Vagina (tissue), 2 donors: ENCODE measurements at places on chromosomes 12 and 14. TPM values are rescaled to one million over a fixed set of nuclear protein-coding genes. Genes with fewer than 3 reads are reported as not detected.

C12orf54 gene
- not detected for total RNA-seq

SLCO1B1 gene
- total RNA-seq: not detected

RTL1 gene
- not detected for total RNA-seq

MFAP5 gene
- 159 TPM for total RNA-seq

PAPLN gene
- 16.2 TPM for total RNA-seq

DNA sequence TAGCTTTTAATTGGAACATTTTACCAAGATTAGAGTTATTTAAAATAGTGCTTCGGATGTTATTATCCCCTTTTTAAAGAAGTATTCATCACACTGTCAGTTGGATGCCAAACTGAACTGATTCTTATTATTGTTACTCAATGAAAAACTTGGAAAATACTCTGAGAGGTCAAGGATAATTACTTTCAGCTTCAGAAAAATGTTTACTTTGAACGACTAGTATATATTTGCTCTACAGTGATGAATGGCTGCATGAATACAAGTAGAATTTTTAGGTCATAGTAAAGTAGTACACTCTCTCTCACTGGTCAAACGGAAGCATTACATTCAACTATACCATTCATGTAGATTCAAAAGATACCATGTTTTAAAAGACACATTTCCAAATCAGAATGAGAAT, 269.2 kb downstream of the CCDC91 start:
- no peak for DNase-seq
- no peaks in the 10 kb centered on the region for H3K27me3 ChIP-seq
- no peaks in the 10 kb centered on the region for H3K36me3 ChIP-seq
- H3K27ac ChIP-seq: no peak overlapping the region
- no peak overlapping the region for H3K4me3 ChIP-seq

- H3K4me1 ChIP-seq: no peaks in the 10 kb centered on the region
- no peaks in the 10 kb centered on the region for H3K36me3 ChIP-seq
- H3K27me3 ChIP-seq: no peaks in the 10 kb centered on the region
- no peak overlapping the region for H3K4me3 ChIP-seq
- DNase-seq: no peak
- no peak overlapping the region for H3K27ac ChIP-seq
Observed at GRCh38 chr12:19970821-19971220, 397.5 kb upstream of the PDE3A start.

GRCh38 chr14:48900565-48900964, 685.6 kb downstream of the RPS29 start:
- no peaks in the 10 kb centered on the region for H3K27me3 ChIP-seq
- no peaks in the 10 kb centered on the region for H3K4me1 ChIP-seq
- H3K4me3 ChIP-seq: no peak overlapping the region
- H3K36me3 ChIP-seq: no peaks in the 10 kb centered on the region
- no peak overlapping the region for H3K27ac ChIP-seq

- H3K4me3 ChIP-seq: no peak overlapping the region
- no peak overlapping the region for H3K27ac ChIP-seq
- peaks cover 26% of the 10 kb centered on the region for H3K4me1 ChIP-seq
- H3K27me3 ChIP-seq: no peaks in the 10 kb centered on the region
Observed at GRCh38 chr14:55448141-55448614, 7.8 kb upstream of the TBPL2 start.

DNA sequence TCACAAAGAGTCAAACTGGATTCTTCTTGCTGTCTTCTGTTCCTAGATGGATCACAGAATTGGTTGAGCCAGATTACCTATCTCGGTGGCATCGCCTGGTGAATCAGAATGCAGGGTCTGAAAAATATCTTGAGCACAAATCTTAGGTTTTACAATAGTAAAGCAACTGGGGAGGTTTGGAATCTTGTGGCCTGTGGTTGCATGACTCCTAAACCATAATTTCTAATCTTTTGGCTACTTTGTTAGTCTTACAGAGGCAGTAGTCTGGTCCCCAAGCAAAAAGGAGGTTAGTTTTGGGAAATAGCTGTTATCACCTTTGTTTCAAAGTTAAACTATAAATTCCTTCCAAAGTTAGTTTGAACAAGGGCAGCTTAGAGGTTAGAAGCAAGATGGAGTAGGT, 1488.5 kb upstream of the FLRT2 start:
- no peak for DNase-seq
- no peak overlapping the region for H3K4me3 ChIP-seq
- H3K36me3 ChIP-seq: no peaks in the 10 kb centered on the region
- no peaks in the 10 kb centered on the region for H3K4me1 ChIP-seq
- no peaks in the 10 kb centered on the region for H3K27me3 ChIP-seq

DNA sequence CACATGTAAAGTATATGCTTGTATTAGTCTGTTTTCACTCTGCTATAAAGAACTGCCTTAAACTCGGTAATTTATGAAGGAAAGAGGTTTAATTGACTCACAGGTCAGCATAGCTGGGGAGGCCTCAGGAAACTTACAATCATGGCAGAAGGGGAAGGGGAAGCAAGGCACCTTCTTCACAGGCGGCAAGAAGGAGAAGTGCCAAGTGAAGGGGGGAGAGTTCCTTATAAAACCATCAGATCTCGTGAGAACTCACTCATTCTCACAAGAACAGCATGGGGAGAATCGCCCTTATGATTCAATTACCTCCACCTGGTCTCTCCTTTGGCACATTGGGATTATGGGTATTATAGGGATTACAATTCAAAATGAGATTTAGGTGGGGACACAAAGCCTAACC, 229.5 kb upstream of the PLXNC1 start:
- H3K27me3 ChIP-seq: no peaks in the 10 kb centered on the region
- H3K36me3 ChIP-seq: no peaks in the 10 kb centered on the region
- no peaks in the 10 kb centered on the region for H3K4me1 ChIP-seq
- no peak overlapping the region for H3K4me3 ChIP-seq
- peak overlapping the region; percentile 39 for H3K27ac ChIP-seq

DNA sequence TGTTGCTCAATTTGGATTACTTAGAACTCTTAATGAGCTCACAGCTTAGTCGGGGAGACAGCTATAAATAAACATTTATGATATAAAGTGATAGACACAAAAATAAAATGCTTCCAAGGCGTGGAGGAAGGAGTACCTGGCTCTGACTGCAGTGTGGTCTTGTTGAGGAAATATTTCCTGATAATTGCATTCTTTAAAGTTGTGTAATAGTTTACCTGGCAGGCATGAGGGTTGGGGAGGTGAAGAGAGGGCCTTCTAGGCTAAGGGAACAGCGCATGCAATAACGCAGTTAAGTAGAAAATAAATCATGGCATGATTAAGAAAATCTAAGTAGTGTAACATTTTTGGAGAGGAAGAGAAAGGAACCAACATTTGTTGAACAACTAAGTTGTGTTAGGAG, 260.5 kb upstream of the ATP2B1 start:
- H3K27me3 ChIP-seq: no peaks in the 10 kb centered on the region
- DNase-seq: no peak
- no peaks in the 10 kb centered on the region for H3K36me3 ChIP-seq
- no peak overlapping the region for H3K4me3 ChIP-seq

GRCh38 chr14:50056435-50056834, 59.9 kb downstream of the VCPKMT start:
- no peak for DNase-seq
- H3K27ac ChIP-seq: no peak overlapping the region
- H3K4me1 ChIP-seq: peaks cover 16% of the 10 kb centered on the region
- H3K4me3 ChIP-seq: no peak overlapping the region

- no peak overlapping the region for H3K4me3 ChIP-seq
- no peaks in the 10 kb centered on the region for H3K27me3 ChIP-seq
- no peaks in the 10 kb centered on the region for H3K36me3 ChIP-seq
- peaks cover 36% of the 10 kb centered on the region for H3K4me1 ChIP-seq
- DNase-seq: no peak
- H3K27ac ChIP-seq: no peak overlapping the region
Observed at GRCh38 chr12:42742716-42743115, 153.2 kb upstream of the PRICKLE1 start.

- H3K27ac ChIP-seq: no peak overlapping the region
- no peaks in the 10 kb centered on the region for H3K27me3 ChIP-seq
- DNase-seq: no peak
- H3K4me1 ChIP-seq: peaks cover 9% of the 10 kb centered on the region
- H3K4me3 ChIP-seq: no peak overlapping the region
- no peaks in the 10 kb centered on the region for H3K36me3 ChIP-seq
Observed at GRCh38 chr14:71753976-71754375, 178.3 kb upstream of the RGS6 start.

- DNase-seq: no peak
- H3K36me3 ChIP-seq: peaks cover 41% of the 10 kb centered on the region
- no peak overlapping the region for H3K27ac ChIP-seq
Observed at GRCh38 chr14:61768240-61768639, 6.0 kb downstream of the SNAPC1 start.

- H3K27ac ChIP-seq: no peak overlapping the region
- H3K36me3 ChIP-seq: no peaks in the 10 kb centered on the region
- no peak overlapping the region for H3K4me3 ChIP-seq
- no peak for DNase-seq
Observed at GRCh38 chr12:87846045-87846444, 183.2 kb downstream of the C12orf50 start.

GRCh38 chr14:95386536-95387095, 66.9 kb upstream of the CLMN start:
- no peaks in the 10 kb centered on the region for H3K36me3 ChIP-seq
- no peak overlapping the region for H3K27ac ChIP-seq
- no peaks in the 10 kb centered on the region for H3K27me3 ChIP-seq

DNA sequence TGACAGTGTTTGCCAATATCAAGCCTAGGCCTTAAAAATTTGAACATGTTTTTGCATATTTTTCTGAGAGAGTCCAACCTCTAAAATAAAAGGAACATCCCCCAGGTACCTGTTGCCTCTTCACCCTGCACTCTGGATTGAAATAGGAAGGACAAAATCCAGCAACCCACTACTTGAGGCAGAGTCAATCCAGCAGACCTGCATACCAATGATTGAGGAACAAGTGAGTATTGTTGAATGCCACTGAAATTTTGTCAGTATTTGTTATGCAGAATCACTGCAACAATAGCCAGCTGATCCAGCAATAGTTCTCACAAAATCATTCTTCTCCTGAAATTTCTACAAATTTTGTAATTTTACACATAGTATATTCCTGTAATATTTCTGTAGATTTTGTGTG, 460.6 kb upstream of the FOXG1 start:
- DNase-seq: no peak
- H3K27ac ChIP-seq: no peak overlapping the region
- no peaks in the 10 kb centered on the region for H3K27me3 ChIP-seq

GRCh38 chr14:69464829-69465228, 19.7 kb upstream of the PLEKHD1 start:
- no peak overlapping the region for H3K27ac ChIP-seq
- DNase-seq: no peak
- no peaks in the 10 kb centered on the region for H3K4me1 ChIP-seq
- H3K4me3 ChIP-seq: no peak overlapping the region
